ENCODE measurements at places on chromosomes 2 and 18.

DNA sequence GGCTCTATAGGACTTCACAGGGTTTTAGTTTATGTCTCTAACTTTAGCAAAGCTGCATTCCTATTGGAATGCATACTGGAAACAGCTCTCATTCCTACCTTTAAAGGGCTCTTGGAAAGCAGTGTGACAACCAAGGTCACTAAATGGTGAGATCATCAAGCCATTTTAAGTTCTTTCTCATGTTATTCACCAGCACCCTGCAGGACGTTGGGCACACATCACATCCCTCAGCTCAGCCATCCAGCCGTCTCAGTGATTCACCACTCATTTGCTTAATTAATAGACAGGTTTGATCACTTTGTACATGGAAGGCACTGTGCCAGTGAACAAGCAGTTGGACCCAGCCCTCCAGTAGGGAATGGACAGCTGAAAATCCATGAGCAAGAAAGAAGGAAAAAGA is 32.2 kb upstream of the RBM44 start:
- DNase-seq = no peak

DNA sequence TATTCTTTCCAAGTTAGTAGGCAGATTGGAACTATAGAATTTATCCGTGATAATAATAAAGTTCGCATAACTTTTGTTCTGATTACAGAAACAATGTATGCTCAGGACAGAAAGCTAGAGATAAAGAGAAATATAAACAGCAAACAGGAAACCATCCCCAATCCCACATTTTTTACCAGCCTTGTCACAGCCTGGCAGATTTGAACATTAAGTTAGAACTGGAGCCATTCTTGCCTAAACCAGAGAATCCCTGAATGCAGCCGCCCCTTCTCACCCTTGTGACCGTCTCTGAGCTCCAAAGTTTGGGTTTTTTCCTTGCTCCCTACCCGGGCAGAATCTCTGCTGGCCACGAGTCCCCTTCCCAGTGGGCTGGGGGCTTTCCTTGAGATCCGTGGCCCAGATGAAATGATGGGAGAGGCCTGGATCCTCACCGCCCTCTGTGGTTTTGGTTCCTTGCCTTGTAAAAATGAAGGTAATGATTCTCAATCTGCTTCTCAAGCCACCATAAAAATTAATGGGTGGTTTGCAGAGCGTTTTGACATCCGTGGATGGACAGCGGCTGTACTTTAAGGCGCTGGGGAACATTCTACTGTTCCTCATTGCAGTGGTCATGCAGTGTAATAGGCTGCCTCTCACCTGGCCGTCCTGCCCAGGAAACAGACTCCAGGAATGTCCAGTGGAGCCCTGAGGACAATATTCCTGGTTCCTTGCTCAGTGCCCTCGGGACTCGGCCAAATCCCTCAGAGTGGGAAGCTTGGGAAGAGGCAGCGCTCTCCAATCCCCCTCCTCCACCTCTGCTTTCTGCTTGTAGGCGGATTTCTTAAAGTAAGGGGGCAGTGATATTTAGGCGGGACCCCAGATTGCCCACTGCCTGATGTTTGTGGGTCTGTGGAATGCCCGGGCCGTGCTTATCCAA is 1.6 kb downstream of the SH3BP4 start:
- DNase-seq = no peak

- DNase-seq = no peak
Observed at GRCh38 chr2:60267122-60267521, 286.3 kb downstream of the BCL11A start.

DNA sequence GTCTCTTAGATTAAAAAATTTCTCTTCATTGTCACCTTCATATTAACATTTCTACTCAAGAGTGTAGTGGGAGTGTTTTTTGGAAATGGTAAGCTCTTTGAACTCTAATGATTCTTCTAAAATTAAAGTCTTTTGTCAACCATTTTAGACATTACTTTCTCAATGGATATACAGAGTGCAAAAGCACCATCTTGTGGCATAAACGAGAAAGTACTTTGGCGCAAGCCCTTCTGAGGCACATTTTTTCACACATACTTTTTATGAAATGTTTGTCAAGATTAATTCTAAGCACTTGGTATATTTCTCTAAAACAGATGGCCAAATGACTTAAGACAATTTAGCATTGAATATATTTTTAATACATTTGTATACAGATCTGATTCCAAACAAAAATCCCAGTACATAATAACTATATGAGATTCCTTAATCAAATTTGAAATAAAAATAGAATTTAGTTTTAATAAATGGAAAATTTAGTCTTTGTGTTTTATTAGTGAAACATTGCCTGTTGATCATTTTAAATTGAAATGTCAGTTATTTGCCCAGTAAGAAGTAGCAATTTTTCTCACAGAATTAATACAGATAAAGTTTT is 63.3 kb upstream of the GALNT5 start:
- DNase-seq = peak; percentile 32

GRCh38 chr2:2600366-2600765 is 269.3 kb upstream of the MYT1L start:
- DNase-seq = no peak

DNA sequence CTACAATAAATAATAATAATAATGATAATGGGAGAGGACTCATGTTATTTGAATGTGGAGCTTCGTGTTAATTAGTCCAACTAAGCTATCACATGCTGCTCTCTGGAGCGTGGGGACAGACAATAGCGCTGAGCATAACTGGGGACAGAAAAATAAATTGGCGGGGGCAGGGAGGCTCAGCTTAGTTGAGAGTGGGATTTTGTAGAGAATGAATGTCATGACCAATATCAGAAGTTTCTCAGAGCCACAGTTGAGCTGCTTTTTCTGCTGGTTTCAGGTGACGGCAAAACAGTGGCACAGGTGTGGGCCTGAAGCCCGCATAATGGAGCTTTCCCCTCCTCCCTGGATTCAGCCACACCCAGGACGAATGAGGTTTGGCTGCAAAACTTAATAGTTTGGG is 111.1 kb upstream of the CAB39 start:
- DNase-seq = no peak

- no peak for DNase-seq
Observed at GRCh38 chr2:107634172-107634571, 192.5 kb upstream of the RGPD4 start.

- no peak for DNase-seq
Observed at GRCh38 chr2:61536180-61536571, 2.0 kb downstream of the XPO1 start.

GRCh38 chr2:58645017-58645416 is 403.9 kb upstream of the FANCL start:
- no peak for DNase-seq

GRCh38 chr2:237558961-237559641 is 7.3 kb upstream of the PRLH start:
- no peak for DNase-seq

- DNase-seq = no peak
Observed at GRCh38 chr2:211737282-211737681, 801.3 kb downstream of the ERBB4 start.

DNA sequence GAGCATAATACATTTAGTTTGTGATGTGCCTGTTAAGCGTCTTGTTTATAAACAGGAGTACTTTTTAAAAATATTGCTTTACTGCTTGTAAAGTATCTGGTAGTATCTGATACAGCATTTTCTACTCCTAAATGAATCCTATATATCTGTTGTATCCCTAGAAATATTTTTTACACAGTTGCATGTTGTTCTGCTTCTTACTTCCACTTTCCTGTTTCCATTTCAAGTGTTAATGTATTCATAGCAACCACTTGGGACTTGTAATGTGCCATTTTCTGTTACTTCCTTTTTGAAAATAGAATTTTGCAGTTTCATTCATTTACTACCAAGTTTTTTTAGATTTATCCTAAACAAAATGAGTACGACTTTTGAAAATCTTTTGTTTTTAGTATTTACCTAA is 24.9 kb downstream of the CCNT2 start:
- DNase-seq = no peak

DNA sequence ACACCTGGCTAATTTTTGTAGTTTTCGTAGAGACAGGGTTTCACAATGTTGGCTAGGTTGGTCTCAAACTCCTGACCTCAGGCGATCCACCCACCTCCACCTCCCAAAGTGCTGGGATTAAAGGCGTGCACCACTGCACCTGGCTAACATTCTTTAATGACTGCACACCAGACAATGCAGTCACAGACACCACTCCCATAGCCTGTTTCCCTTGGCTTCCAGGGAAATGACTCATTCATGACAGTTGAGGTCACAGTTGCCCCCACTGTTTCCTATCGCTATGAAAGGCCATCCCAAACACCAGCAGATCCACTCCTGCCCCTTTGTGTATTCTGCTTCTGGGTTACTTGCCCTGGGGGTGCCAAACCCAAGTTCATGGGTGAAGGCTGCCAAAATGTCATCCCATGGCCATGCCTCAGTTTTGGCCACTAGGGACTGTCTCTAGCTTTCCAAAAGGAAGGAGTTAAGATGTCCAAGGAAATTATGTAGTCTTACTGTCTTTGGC is 8.7 kb downstream of the CHMP1B start:
- DNase-seq = no peak

DNA sequence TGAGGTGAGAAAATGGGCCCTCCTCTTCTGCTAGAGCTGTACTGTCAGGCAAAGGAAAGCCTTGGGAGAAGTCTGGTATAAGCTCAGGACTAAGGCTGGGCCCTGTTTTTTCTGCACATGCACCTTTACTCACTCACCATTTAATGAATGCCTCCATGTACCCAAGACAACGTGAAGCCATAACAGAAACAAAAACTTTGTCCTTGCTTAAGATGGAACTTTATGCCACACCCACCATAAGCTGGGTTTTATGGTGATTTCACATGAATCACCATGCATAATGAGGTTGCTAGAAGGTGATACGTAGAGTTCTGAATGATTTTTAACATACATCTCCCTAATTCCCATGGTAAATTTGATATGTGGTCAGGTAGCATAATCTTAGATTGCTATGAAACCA is 63.7 kb upstream of the CYP26B1 start:
- DNase-seq = no peak

DNA sequence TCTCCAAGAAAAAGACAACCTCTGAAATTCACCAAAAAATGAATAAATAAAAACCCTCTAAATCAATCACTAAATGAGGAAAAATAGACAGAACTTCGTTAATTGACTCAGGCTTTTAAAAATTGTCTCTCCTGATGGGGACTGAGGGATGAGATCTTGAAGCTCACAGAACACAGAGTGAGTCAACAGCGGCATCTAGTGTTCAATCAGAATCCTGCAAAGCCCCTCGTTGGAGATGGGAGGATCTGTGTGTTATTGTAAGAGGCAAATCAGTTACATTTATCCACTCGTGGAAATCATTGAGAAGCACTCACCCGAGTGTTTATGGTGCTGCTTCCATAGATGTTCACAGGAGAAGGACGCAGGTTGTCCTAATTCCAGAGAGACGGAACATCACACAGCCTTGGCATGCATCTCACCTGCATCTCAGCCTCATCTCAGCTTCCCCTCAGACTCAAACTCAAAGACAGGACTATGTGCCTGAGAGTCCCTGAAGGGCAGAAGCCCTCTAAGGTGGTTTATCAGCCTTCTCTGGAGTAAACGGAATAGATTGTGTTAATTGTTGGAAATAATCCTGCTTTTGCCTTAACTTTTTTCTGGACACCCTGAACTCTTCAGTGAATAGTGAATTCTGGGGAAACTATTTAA is 82.0 kb downstream of the MREG start:
- DNase-seq = peak; percentile 45

GRCh38 chr2:153519257-153519875 is 40.8 kb upstream of the RPRM start:
- peak; percentile 61 for DNase-seq

DNA sequence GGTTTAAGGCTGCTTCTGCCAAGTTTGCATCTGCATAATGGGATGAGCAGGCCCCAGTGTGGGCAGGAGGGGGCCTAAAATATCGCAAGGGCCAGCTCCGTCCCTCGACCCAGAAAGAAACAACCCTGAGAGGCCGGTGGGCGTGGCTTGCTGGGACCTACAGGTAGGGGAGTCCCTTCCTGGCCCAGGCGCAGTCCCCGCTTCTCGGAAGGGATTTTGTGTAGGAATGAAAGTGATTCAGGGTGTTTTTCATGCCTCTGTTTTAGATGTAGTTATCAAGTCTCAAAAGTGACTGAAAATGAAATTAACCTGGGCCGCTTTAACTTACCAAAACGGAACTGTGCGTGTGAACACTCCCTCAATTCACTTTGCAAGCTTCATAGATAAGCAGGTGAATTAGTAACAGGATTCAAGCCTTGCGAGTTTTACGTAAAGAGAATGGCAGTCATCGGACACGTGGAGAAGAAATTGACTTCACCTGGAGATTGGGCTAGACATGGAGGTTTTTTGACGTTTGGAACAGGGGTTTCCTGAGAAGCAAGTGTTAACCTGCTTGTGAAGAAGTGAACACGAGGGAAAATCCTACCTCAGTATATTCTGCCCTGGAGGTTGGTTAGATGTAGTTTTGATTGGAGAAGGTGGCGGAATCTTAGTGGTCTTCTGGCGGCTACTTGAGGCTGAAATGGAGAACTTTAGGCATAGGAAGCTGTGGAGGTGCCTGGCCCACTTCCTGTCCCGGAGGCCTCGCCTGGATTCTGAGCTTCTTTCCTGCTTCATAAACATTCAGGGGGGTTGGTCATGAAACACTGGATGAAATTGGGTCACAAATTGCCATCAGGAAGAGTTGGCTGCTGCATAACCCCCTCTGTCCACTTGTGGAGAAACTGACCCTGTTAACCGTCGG is 1.7 kb downstream of the NCK2 start:
- DNase-seq = peak; percentile 37

- no peak for DNase-seq
Observed at GRCh38 chr2:158191076-158191895, 89.6 kb downstream of the UPP2 start.

DNA sequence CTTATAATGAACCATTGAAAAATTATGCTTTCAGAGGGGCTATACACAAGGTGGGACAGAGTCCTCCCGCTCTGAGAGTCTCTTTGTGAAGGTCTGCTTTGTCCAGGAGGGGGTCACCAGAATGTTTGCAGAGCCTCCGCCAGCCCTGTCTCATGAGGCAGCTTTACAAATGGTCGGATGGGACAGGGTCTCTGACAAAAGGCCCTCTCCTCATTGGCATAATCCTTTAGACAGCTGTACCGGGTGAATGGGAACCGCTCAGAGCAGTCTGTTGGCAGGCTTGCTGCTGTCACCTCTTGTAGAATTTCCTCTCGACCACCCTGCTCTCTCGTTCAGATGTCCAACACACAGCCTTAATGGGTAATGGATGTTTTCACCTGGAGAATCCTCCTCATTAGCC is 40.2 kb upstream of the TGIF1 start:
- DNase-seq = no peak
